Activated naive CD8-positive, alpha-beta T cell treated with anti-CD3 and anti-CD28 coated beads, Interleukin-2, amount 10 ng/mL, durations not matched to agents 7 days and 5 days (primary cell): ENCODE measurements at places on chromosomes 1 and 21.

DNA sequence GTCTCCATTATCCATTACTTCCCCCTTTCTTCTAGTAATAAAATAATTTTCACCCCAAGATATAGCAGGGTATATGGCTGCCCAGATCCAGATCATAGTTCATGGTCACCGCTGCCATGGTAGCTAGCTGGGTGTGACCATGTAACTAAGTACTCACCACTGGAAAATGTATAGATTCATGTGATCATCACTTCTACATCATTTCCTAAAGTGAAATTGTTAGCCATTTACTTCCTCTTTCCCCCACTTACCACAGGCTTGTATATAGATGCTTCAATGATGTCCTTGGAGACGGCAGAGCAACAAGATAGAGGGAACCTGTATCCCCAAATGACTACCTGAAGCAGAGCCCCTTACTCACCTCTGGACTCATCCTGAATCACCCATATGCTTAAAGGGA lies 22.7 kb upstream of the EYA3 start:
- no peak for DNase-seq

DNA sequence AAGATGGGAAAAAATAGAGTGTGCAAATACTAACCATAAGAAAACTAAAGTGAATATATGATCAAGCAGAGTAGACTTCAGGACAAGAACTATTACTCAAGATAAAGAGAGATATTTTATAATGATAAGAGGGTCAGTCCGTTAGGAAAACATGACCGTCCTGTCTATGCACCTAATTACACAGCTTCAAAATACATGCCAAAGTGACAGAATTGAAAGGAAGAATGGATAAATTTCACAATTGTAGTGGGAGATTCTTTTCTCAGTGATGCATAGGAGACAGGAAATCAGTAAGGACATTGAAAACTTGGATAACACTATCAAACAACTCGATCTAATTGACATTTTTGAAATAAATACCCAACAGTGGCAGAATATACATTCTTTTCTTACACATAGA lies 489.0 kb downstream of the CAMTA1 start:
- DNase-seq: no peak

GRCh38 chr21:38800924-38801744 lies 4.6 kb upstream of the ETS2 start:
- DNase-seq: no peak

DNA sequence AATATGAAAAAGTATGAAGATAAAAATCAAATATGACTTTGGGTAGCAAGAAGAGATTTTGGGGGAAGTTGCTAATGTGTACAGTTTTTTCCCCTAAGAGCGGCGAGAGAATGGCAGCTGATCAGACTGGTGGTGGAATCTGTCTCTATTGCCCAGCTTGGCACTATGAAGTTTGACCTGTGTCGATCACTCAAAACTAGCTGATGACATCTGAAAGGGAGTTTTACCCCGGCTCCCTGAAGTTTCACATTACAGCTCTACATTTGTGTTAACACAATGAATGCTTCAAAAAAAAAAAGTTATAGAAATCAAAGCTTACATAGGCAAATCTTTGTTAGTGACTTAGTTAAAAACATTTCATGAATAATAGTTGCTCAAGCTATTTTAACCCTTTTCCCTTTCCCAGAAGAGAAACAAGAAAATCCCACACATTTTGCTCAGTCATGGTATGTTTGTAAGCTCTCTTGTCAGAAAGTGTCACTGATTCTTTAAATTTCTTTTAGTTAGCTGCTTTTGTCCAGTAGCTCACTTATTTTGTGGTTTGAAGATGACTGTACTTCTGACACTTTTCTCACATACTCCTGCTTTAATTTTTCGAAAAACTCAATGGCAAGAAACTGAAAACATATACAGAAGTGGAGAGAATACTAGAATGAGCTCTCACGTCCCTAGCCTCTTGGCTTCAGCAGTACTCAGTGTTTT lies 41.3 kb downstream of the DYRK1A start:
- no peak for DNase-seq

- no peak for DNase-seq
These were observed 69.3 kb upstream of the SYT6 start for GRCh38 chr1:114222920-114223319.
